ENCODE measurements at places on chromosomes 4 and X.

DNA sequence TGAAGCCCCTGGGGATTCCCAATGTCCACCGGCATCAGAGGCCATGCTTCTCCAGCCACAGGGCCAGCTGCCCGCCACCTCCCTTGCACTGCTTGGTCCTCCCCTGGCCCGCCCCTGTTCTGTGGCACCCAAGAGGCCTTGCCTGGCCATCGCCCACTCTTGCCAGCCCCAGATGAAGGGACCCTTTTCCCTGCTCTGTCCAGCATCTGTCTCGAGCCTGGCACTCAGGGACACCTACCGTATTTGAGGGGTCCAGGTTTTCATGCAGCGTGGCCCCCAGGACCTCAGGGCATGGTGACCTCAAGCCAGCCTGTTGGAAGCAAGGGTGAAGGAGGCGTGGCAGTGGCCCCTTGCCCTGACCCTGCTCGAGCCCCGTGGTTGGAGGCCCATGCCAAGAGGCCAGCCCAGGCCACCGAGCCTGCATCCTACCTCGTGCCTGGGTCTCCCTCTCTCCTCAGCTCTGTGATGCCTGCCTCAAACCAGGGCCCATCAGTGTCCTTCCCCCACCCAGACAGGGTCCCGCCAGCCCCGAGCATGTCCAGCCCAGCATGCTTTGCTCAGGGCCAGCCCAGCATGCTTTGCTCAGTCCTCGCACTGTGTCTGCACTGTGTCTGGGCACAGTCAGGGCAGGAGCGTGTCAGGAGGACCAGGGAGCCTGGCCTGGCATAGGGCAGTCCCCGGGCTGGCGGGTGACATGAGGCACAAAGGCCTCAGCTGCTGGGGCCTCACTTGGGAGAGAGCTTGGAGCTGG, 14.3 kb upstream of the FGFR3 start:
- no peak for DNase-seq

DNA sequence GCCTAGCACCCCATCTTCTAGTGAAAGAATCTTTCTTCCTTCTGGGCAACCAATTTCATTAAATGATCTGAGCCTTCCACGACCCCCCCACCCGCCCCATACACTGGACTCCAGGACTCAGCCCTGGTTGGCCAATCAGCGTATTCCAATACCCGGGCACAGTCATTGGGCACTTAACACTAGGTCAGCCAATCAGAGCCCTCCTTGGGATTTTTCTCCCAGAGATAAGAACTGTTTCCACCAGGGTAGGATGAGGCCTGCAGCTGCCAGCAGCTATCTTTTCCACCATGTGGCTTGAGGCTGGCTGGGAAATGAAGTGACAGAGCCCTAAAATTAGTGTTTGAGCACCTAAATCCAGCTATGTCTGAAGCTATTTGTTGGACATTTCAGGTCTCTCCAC, 418.8 kb downstream of the BCOR start:
- DNase-seq = no peak

DNA sequence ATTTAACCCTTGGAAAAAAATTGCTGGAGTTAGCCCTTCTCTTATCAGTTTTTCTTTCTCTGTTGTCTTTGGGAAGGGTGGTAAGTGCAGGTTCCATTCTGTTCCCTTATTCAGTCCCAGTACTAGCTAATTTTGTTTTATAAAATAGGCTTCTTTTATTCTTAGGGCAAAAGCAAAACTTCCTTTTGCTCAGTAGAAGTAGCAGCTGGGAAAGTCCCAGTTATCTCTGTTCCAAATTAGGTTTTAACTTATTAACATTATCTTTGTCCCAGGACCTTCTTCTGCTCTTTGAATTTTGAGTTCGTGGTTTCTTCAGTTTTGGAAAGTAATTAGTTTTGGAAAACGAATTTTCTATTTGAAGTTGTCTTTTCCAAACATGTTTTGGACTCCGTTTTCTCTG, 61.1 kb downstream of the BANK1 start:
- DNase-seq = no peak

- no peak for DNase-seq
Measured at GRCh38 chr4:24659241-24659961, 75.0 kb upstream of the DHX15 start.

DNA sequence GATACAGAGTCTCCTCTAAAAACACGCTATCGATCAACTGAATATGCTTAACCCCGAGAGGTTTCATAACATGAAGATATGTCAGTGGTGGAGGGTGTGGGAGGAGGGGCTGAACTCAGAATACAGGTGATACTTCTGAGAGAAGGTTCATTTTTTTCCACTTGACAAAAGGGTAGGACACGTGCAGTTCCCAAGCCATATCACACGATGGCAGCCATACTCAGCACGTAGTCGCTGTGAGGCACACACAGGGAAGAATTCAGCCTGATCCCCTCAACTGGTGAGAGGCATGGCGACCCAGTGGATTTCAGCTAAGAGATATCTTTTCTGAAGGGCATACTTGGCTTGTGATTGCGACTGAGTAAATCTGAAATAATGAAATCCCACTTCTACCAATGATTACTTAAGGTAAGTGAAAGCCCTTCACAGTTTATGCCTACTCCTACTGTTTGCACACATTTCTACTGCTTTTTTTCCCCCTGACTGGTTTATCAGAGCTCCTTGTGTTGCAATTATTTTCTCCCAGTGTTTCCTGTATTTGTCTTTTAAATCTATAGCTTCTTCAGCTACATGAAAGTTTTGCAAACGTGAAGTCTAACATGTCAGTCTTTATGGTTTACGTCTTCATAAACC, 133.1 kb downstream of the CORIN start:
- no peak for DNase-seq

DNA sequence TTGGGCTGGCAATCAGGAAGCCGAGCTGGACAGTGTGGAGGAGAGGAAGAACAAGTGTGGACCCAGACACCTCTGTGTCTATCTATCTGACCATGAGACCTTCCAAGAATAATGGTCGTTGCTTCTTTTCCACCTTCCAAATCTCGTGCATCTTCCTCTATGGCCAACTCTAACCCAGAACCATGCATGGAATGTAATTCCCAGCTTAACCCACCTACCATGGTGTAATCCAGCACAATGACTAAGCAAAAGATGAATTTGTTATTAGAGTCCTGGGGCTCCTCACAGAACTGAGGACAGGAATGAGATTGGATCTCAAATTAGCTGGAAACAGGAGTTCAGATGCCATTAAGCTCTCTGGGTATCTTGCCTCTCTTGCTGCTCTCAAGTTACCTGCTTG, 17.4 kb upstream of the TMEM184C start:
- DNase-seq = no peak

GRCh38 chr4:107183155-107183774, 147.2 kb upstream of the DKK2 start:
- DNase-seq = no peak

DNA sequence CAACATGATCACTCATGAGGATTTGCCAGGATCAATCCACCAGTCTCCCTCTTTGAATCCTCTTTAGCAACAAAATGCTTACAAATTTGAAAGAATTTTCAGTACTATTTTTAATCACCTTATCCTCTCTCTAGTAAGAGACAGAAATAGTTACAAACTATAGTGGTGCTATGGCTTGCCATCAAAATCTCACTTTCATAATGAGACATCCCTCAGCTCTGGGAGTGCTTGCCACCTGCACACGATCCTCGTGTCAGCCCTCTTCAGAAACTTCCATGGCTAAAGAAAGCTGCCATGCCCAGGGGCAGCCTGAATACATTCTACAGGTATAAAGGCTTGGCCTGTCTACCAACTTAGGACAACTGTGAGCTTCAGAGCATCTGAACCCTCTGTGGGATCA, 5.1 kb upstream of the DHX15 start:
- DNase-seq = no peak

GRCh38 chrX:80667967-80668366, 141.7 kb downstream of the BRWD3 start:
- no peak for DNase-seq

GRCh38 chrX:9151772-9152307, 117.9 kb upstream of the FAM9B start:
- DNase-seq = no peak

GRCh38 chr4:152185786-152186550, 349.9 kb downstream of the FBXW7 start:
- no peak for DNase-seq

- no peak for DNase-seq
Measured at GRCh38 chr4:76909711-76910110, 11.8 kb upstream of the SOWAHB start.

DNA sequence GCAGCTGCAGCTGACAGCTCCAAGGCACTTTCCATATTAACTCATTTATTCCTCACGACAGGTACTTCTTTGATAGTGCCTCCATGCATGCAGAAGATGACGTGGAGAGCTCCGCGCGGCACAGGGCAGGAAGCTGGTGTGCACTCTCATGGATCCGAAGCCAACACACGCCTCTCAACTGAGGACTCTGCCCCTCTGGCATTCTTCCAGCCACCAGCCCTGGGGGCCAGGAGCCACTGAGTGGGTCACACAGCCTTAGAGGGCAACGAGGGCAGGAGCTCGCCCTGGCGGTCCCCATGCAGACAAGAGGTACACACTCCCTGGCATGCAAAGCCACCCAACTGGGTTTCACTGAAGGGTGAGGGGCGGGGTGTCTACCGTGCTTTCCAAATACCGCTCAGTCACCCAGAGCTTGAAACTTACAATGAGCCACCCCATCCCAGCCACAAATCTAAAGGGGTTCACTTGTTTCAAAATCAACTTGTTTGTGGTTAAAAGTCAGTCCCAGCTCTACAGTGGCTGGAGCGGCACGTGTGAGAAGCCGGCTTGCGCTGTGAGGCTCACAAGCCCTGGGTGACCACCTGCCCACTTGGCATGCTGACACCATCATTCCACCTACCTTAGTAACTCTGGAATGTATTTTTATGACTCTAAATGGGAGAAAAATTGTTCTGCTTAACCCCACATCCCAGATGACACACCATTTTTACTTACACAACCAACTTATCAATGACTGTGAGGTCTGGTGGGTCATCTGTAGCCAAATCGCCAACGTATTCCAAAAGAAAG, 16.2 kb downstream of the NOP14 start:
- DNase-seq = no peak

DNA sequence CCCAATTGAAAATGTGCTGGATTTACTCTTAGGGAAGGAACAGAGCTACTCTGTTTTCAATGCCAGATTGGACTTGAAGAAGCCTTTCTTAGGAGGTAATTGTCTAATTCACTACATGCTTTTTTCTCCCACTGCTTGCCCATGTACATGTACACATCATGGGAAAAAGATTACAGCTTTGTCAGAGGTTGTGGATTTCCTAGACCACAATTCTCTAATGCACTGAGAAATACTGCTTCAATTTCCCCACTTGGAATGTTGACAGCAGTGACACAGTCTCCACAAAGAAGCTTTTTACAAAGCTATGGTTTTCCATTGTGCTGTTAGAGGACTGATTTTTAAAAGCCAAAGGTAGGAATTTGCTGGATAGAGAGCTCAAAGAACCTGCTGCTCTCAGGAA, 19.5 kb downstream of the ZAR1 start:
- DNase-seq = no peak

GRCh38 chr4:140718241-140718952, 37.8 kb downstream of the TBC1D9 start:
- DNase-seq = no peak

DNA sequence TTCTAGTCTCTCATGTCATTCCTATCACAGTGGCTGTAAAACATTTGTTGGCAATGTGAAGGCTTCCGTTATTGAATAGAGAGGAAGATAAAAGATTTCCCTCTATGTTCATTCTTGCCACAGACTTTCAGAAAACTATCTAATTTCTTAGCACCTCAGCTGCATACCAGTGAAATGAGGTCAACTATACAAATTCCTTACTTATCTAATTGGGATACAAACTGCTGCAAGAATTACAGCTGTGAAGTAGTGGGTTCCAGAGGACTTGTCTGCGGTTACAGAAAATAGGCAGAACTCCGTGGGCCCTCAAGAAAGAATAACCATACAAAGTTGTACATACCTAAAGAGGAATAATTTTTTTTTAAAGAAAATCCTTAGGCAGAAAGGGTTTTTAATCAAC, 175.8 kb downstream of the PPP1R2C start:
- DNase-seq = no peak

Measured in stimulated activated CD8-positive, alpha-beta memory T cell treated with anti-CD3 and anti-CD28 coated beads, Interleukin-4, amount 100 ng/mL, for 1 hour (primary cell).